ENCODE measurements at places on chromosomes 11 and 22. TPM values are rescaled to one million over a fixed set of nuclear protein-coding genes. Genes with fewer than 3 reads are reported as not detected.

DNA sequence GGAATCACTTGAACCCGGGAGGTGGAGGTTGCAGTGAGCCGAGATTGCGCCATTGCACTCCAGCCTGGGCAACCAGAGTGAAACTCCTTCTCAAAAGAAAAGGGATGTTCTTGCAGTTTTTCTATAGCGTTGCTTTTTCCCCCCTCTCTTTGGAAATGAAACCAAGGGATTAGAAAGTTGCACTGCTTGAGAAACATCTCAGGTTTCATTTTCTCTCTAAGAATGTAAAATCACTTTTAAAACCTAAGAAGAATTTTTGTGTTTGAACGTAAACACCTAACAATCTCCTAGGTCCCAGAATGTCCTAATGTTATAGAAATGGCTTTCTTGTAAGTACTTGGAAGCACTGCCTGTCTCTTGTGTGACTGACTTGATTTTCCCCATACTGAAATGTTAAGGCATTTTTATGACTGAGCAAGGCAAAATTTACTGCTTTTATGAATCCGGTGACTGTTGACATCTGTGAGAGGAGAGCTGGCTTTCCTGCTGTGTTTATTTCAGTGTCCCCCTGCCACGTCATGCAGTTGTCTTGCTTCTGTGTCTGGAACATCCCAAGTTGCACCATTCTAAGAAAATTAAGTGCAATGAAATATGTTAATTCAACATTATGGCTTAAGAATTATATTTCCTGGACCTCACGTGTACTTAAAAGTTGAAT lies 37.7 kb downstream of the NF2 start:
- H3K4me1 ChIP-seq, result peaks cover 13% of the 10 kb centered on the region
- H3K27ac ChIP-seq, result peak overlapping the region; percentile 58
- no peak for DNase-seq
- no peaks in the 10 kb centered on the region for H3K27me3 ChIP-seq

- no peaks in the 10 kb centered on the region for H3K36me3 ChIP-seq
- peaks cover 25% of the 10 kb centered on the region for H3K27me3 ChIP-seq
- H3K4me3 ChIP-seq, result no peak overlapping the region
- DNase-seq, result no peak
These were observed 5.4 kb upstream of the KCNJ4 start for GRCh38 chr22:38460426-38460840.

- no peaks in the 10 kb centered on the region for H3K27me3 ChIP-seq
- no peak overlapping the region for H3K4me3 ChIP-seq
- peak overlapping the region; percentile 66 for H3K27ac ChIP-seq
- no peak for DNase-seq
These were observed 34.6 kb downstream of the APOL5 start for GRCh38 chr22:35752006-35752862.

GRCh38 chr22:43060183-43060582 lies 29.0 kb downstream of the TTLL1 start:
- no peak overlapping the region for H3K27ac ChIP-seq
- no peaks in the 10 kb centered on the region for H3K27me3 ChIP-seq
- H3K36me3 ChIP-seq, result peaks cover 37% of the 10 kb centered on the region

The GAL gene
- total RNA-seq, result 0.66 TPM

GRCh38 chr11:27403195-27403594 lies 40.2 kb upstream of the CCDC34 start:
- peaks cover 5% of the 10 kb centered on the region for H3K4me1 ChIP-seq
- H3K27ac ChIP-seq, result no peak overlapping the region
- H3K36me3 ChIP-seq, result no peaks in the 10 kb centered on the region
- H3K27me3 ChIP-seq, result no peaks in the 10 kb centered on the region
- H3K4me3 ChIP-seq, result no peak overlapping the region

DNA sequence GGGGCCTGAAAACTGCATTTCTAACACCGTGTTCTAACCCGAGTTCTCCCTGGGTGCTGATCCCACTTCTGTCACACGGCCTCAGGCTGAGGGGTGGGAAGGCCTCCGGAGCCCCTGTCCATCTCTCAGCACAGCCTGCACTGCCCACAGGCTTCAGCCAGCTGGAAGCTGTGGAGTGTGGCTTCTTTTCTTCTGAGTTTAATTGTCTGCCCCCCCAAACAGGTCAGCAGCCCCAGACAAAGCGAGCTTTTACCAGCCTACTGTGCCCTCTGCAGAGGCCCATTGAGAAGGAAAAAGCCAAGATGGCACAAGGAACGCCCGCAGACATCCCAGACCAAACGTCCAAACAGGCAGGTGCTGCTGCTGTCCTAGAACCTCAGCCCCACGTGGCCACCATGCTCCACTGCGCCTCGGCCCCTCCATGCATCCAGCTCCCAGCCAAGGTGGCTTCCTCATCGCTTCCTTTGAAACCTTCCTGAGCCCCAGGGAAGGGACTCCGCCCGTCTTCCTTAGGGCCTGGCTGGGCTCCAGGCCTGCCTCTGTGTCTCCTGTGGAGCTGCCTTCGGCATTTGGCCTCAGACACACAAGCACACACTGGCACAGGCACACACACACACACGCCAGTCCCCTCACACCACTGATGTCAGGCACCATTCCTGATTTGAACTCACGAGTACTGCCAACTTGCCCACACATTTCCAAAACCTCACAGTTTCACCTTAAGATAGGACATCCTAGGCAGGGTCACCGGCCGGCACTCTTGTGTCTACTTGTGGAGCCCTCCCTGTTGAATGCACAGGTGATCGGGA lies 1.7 kb downstream of the MOB2 start:
- no peaks in the 10 kb centered on the region for H3K36me3 ChIP-seq
- no peaks in the 10 kb centered on the region for H3K27me3 ChIP-seq
- H3K4me1 ChIP-seq, result peaks cover 5% of the 10 kb centered on the region
- no peak overlapping the region for H3K27ac ChIP-seq
- DNase-seq, result no peak

GRCh38 chr11:4684631-4685285 lies 12.9 kb downstream of the OR51E2 start:
- H3K27me3 ChIP-seq, result peaks cover 3% of the 10 kb centered on the region
- no peaks in the 10 kb centered on the region for H3K4me1 ChIP-seq
- H3K4me3 ChIP-seq, result no peak overlapping the region
- H3K36me3 ChIP-seq, result no peaks in the 10 kb centered on the region
- H3K27ac ChIP-seq, result no peak overlapping the region
- no peak for DNase-seq

DNA sequence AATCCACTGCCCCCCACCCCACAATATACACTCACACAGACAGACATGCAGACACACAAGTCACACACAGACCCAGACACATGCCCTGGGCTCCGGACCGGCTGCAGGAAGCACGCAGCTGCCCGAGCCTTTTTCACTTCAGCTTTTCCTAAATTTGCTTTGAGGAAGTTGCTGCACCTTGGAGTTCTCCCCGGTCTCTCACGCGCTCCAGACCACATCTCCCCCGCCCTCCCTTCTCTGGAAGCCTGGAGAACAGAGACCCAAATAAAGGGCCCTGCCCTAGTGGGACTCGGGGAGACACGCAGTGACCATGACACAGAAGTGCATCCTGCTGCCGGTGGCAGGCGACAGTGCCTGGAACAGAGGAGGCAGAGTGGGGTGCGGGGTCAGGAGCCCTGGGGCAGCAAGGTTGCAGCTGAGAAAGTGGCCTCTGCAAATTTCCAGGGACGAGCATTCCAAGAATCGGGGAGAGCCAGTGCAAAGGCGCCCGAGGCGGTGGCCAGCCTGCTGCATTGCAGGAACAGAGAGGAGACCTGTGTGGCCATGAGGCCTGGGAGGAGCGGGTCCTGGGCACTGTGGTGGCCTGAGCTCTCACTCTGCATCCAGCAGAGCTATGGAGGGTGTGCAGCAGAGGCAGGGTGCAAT lies 19.1 kb downstream of the RPL3 start:
- DNase-seq, result no peak
- no peaks in the 10 kb centered on the region for H3K36me3 ChIP-seq
- H3K4me1 ChIP-seq, result peaks cover 43% of the 10 kb centered on the region
- no peaks in the 10 kb centered on the region for H3K27me3 ChIP-seq
- no peak overlapping the region for H3K4me3 ChIP-seq
- peak overlapping the region; percentile 33 for H3K27ac ChIP-seq

DNA sequence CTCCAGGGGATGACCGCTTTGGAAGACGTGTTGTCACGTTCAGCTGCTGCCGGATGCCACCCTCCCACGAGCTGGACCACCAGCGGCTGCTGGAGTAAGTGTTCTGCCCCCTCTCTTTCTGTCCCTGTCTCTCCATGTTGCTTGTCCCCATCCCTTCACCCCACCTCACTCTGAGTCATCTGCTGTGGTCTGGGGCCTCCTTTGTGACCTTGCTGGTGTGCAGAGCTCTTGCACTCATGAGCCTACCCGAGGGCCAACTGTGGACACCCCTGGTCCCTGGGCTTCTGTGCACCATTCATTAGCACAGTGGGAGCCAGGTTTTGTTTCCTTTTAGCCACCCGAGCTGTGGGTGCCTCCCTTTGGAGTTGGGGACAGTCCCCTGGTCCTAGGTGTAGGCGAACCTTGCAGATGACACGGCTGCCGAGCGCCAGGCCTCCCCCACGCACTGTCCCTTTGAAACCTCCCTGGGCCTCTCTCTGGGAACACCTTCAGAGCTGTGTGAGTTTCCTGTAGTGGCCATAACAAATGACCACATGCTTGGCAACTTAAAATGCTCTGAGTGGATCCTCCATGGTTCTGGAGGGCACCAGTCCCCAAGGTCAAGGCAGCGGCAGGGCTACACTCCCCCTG lies 49.8 kb downstream of the ARHGAP8 start:
- H3K4me3 ChIP-seq, result no peak overlapping the region
- H3K4me1 ChIP-seq, result peaks cover 13% of the 10 kb centered on the region
- no peak for DNase-seq
- H3K36me3 ChIP-seq, result peaks cover 30% of the 10 kb centered on the region

The MPEG1 gene
- total RNA-seq, result not detected

GRCh38 chr22:35154937-35155387 lies 89.0 kb downstream of the ISX start:
- no peak overlapping the region for H3K4me3 ChIP-seq
- H3K4me1 ChIP-seq, result peaks cover 7% of the 10 kb centered on the region
- H3K27ac ChIP-seq, result no peak overlapping the region
- DNase-seq, result peak; percentile 70

The SDHAF2 gene
- total RNA-seq, result 38.0 TPM

The MTMR3 gene
- 54.4 TPM for total RNA-seq

GRCh38 chr11:13168271-13168670 lies 109.3 kb upstream of the BMAL1 start:
- H3K27ac ChIP-seq, result no peak overlapping the region
- DNase-seq, result no peak
- H3K36me3 ChIP-seq, result no peaks in the 10 kb centered on the region
- no peaks in the 10 kb centered on the region for H3K27me3 ChIP-seq
- H3K4me3 ChIP-seq, result no peak overlapping the region

The INS gene
- total RNA-seq, result not detected

GRCh38 chr11:69834811-69835800 lies 15.9 kb upstream of the FGF3 start:
- DNase-seq, result no peak
- no peak overlapping the region for H3K27ac ChIP-seq
- no peaks in the 10 kb centered on the region for H3K36me3 ChIP-seq
- no peaks in the 10 kb centered on the region for H3K4me1 ChIP-seq

DNA sequence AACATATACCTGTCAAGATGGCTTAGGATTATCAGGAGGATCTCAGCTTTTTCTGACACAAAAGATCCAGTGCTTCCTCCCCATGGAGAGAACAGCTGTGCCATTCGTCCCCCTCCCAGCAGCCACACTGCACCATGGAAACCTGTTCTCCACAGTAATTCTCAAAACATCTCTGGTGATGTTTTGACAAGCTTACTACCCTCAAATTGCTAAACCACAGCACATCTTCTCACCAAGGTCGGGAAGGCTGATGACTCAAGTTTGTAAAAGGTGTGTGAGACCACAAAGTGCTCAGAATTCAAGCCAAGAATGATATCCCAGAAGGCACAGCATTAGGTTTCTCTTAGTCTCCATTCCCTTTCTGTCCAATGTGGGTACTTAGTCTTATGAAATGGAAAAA lies 3.9 kb upstream of the RAB38 start:
- peaks cover 69% of the 10 kb centered on the region for H3K4me1 ChIP-seq
- H3K27me3 ChIP-seq, result no peaks in the 10 kb centered on the region
- no peak overlapping the region for H3K4me3 ChIP-seq

DNA sequence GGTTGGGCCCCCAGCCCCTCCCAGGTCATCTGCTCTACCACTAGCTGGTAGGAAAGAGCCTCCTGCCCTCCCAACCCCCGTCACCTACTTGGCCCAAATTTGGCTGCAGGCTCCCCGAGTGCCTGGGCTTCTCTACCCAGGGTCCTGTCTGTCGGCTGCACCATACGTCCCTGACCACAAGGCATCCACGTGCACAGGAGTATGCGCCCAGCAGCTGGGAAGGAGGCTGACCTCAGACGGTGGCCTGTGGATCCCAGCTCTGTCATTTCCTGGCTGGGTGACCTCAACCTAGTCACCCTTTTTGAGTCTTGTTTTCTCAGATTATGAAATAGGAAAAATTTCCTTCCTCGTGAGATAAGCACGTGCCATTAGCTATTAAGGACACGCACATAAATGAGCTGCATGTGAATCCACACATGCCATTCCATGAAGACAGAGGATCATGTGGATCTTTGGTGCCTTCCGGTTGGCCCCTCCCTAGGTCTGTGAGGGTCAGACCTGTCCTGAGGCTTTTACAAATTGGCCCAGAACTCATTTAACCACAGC lies 13.7 kb downstream of the CYB561A3 start:
- no peak overlapping the region for H3K27ac ChIP-seq
- no peak overlapping the region for H3K4me3 ChIP-seq
- no peaks in the 10 kb centered on the region for H3K27me3 ChIP-seq
- peaks cover 6% of the 10 kb centered on the region for H3K36me3 ChIP-seq
- no peak for DNase-seq

The KRTAP5-8 gene
- total RNA-seq, result 0.73 TPM

The SMDT1 gene
- 87.4 TPM for total RNA-seq

- no peak for DNase-seq
- H3K27me3 ChIP-seq, result no peaks in the 10 kb centered on the region
- H3K36me3 ChIP-seq, result peaks cover 3% of the 10 kb centered on the region
- H3K4me3 ChIP-seq, result no peak overlapping the region
These were observed 44.8 kb upstream of the MYO18B start for GRCh38 chr22:25697181-25697664.

The SCGB1D2 gene
- total RNA-seq, result not detected

DNA sequence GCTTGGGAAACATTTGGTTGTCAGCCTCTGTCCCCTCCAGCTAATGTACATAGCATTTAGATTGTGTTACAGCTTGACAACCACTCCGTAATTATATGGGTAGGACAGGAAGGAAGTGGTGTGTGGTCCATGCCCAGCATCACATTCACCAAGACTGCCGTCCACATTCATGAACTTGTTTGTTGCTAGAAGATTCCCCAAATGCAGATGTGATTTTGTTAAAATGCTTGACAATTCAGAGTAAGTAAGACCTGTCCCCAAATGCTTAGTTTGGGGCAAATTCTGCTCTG lies 1482.7 kb downstream of the TBC1D22A start:
- no peaks in the 10 kb centered on the region for H3K36me3 ChIP-seq
- H3K4me1 ChIP-seq, result peaks cover 5% of the 10 kb centered on the region
- no peak overlapping the region for H3K27ac ChIP-seq
- no peak for DNase-seq

The RFPL1 gene
- total RNA-seq, result 0.63 TPM

The OR4C45 gene
- not detected for total RNA-seq

The METTL15 gene
- 22.3 TPM for total RNA-seq

GRCh38 chr11:77418971-77419597 lies 54.8 kb downstream of the PAK1 start:
- no peak for DNase-seq
- H3K36me3 ChIP-seq, result no peaks in the 10 kb centered on the region
- H3K4me1 ChIP-seq, result peaks cover 8% of the 10 kb centered on the region
- H3K27ac ChIP-seq, result no peak overlapping the region

GRCh38 chr11:122751292-122752070 lies 86.8 kb upstream of the CRTAM start:
- H3K4me3 ChIP-seq, result no peak overlapping the region
- H3K27ac ChIP-seq, result no peak overlapping the region
- H3K36me3 ChIP-seq, result no peaks in the 10 kb centered on the region
- no peak for DNase-seq
- peaks cover 8% of the 10 kb centered on the region for H3K27me3 ChIP-seq
- peaks cover 20% of the 10 kb centered on the region for H3K4me1 ChIP-seq
